Astrocyte (in vitro differentiated cells and primary cell): ENCODE measurements at places on chromosomes 7 and 10. TPM values are rescaled to one million over a fixed set of nuclear protein-coding genes. Genes with fewer than 3 reads are reported as not detected.

DNA sequence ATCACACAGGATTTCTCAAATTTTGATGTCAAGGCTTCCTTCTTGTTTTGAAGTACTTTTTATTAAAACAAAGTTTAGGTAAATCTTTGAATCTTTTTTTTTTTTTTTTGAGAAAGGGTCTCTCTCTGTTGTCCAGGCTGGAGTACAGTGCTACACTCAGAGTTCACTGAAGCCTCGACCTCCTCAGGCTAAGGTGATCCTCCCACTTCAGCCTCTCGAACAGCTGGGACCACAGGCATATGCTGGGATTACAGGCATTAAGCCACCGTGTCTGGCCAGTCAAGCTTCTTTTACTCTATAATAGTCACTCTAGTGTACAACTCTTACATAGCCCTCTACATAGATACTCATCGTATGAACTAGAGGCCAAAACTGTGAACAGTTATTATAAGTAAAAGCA lies 3.4 kb downstream of the RUFY2 start:
- no peak for DNase-seq

GRCh38 chr10:85448716-85449115 lies 917.9 kb downstream of the GRID1 start:
- no peak for DNase-seq

DNA sequence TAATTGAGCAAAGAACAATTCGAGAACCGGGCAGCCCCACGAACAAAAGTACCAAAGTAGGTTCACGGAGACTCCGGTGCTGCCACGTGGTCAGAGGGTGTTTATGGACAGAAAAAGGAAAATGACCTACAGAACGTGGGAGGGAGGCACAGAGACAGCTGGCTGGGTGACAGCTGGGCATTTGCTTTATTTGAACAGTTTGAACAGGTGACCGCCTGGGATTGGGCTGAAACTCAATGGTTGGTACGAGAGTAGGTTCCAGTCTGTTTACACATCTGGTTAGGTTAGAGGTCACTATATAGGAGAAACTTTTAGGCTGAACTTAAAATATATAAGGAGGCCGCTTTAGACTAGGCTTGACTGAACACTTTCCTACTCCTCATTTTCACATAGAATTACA lies 50.6 kb upstream of the CELF2 start:
- DNase-seq: no peak

GRCh38 chr7:14023838-14024237 lies 34.4 kb upstream of the ETV1 start:
- DNase-seq: peak; percentile 12

DNA sequence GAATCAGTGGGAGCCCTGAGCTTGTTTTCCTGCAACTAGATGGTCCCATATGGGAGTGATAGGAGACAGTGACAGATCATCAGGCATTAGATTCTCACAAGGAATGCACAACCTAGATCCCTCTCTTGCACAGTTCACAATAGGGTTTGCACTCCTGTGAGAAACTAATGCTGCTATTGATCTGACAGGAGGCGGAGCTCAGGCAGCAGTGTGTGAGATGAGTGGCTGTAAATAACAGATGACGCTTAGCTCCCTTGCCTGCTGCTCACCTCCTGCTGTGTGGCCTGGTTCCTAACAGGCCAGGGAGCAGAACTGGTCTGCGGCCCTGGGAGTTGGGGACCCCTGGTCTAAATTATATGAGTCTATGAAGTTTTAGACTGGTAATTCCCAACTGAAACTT lies 3.9 kb downstream of the MIOS start:
- no peak for DNase-seq

DNA sequence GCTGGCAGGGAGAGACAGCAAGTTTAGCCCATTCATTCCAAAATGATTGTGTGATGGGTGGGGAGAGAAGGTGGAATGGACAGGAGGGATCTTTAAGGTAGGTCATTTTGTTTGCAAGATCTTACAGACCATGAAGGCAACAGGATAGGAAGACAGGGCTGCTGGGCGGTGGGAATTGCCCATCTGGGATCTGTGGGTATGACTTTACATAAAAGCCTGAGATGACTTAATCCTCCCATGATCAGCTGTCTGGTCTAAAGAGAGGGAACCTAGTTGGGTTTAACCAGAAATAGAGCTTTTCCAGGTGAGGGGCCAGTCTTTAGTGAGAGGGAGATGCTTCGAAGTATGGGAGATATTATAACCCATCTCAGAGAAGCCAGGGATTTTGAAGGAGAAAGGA lies 153.7 kb downstream of the KLF6 start:
- no peak for DNase-seq

- no peak for DNase-seq
These were observed 1237.3 kb downstream of the XPNPEP1 start for GRCh38 chr10:108685863-108686531.

GRCh38 chr7:104288137-104288536 lies 40.3 kb upstream of the LHFPL3 start:
- no peak for DNase-seq

DNA sequence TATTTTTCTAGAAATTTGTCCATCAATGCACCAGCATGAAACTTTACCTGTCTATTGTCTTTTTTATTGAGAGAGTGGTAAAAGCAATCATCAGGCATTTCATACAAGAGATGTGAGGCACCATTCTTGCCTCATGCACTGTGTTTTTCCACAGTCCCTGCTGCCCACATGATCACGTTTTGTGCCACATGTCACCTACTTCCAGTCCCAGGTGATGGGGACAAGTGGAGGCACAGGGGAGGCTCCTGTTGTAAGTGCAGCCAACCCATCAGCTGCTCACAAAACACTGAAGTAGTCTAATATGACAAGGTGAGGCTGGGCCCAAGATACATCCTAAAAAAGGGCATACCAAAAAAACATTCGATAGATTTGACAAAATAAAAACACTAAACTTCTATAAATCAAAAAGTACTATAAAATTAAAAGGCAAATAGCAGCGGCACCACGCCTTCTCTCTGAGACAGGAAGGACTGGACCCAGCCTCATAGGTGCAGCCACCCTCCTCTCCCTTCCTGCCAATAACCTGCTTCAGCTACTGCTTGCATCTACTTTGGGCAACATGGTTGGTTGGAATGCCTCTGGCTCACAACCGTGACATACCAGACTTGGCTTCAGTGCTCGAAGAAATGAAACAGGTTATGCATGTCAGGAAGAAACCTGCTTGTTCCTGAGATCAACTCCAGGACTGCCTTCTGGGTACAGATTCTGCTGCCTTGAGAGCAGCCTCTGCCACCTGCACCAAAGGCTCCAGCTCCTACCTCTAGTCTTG lies 2.3 kb downstream of the ZC3HAV1L start:
- no peak for DNase-seq

- DNase-seq: peak; percentile 21
These were observed 123.7 kb downstream of the CUL2 start for GRCh38 chr10:34966451-34966850.

- no peak for DNase-seq
These were observed 679.4 kb downstream of the TNS3 start for GRCh38 chr7:46902463-46902862.

DNA sequence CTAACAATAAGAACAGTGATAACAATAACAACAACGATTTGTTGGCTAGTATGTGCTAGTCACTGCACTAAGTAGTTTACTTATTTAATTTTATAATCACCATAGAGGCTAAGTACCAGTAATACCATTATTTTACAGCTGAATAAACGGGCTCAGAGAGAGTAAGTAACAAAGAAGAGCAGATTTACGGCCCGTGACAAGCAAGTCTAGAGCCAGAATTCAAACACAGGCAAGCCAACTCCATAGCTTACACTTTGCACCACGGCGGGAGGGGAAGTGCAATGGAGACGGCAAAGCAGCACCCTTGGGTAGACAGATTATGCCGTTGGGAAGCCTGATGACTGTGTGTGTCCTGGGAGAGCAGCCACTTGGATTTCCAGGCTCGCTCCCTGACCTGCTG lies 1.2 kb upstream of the OR6V1 start:
- no peak for DNase-seq

DNA sequence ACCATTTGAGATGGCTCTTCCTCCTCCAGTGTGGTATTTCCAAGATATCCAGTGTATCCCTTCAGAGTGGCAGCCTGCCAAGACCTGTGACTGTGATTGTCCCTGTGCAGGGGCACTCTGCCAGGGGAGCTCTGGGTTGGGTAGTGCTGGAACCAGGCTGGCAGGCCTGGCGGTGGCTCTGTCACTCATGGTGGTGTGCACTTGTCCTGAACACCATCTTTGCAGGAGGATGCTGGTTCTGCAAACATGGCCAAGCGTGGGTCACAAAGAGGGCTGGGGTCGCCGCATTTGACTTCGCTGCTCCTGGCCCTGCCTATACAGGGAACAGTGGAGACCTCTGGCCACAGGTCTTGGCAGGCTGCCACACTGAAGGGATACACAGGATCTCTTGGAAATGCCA lies 205.2 kb downstream of the PRPF18 start:
- no peak for DNase-seq

DNA sequence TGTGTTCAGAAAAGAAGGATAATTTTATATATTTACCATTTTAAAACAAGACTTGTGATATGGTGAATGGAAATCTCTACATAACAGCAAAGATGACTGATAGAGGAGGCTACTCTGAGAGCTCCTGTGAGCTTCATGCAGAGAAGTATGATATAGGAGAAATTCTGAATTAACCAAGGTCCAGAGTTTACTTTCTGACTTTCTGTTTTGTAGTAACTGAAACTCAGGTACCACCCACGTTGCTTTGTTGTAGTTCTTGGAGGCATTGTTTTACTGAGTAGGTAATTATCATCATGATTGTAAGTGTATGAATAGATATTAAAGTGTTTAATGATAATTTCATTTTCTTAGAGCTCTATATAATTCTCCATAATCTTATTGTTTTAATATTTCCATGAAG lies 18.0 kb upstream of the SFR1 start:
- no peak for DNase-seq

DNA sequence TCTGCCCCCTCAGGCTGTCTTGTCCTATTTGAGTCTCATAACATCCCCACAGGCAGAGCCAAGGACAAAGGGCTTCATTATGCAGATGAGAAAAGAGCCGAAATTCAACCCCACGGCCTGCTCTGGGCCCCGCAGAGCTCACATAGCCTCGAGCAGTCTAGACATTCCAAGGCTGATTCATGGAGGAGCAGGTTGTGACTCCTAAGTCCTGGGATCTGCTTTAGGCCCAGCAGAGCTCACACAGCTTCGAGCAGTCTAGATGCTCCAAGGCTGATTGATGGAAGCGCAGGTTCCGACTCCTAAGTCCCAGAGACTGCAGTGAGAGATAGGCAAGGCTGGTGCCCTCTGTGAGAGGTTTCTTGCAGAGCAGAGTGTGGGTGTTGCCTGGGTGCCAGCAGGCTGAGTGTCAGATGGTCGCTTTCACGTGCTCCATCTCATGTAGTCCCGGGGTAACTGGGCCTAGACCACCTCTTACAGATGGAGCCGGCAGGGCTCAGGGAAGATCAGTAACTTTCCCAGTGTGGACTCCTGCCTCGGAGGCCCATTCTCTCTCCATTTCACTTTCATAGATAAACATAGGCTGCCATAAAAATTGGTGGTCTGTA lies 436.1 kb upstream of the FOXK1 start:
- no peak for DNase-seq

DNA sequence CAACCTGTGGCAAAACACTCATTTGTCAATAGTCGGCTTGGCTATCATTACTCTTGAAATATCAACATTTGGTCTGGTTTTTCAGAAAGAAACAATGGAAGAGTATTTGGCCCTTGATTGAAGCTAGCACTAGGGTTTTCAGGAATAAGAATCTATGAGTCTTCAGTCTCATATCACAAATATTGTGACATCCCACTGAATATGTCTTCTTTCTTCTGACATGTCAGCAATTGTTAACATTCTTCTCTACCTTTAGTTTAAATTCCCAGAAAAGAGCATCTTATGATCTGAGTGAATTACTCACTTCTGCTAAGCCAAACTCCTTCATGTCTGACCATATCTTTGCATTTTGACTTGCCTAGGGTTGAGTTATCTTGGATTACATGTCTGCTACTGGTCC lies 435.2 kb upstream of the SEMA3D start:
- no peak for DNase-seq

DNA sequence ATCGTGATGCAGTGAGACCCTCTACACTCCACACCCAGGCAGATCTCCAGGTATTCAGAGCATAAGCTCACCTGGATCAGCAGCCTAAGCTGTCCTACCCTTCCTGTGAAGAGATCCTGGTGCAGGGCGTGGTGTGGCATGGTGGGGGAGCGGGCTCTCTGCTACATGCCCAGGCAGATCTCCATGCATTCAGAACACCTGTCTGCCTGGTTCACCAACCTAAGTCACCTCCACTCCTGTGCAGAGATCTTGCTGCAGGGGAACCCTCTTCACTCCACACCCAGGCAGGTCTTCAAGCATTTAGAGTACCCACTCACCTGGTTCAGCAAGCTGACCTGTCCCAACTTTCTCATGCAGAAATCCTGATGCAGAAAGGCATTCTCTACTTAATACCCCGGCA lies 394.4 kb upstream of the SEMA3A start:
- no peak for DNase-seq

GRCh38 chr7:158616050-158616449 lies 28.4 kb upstream of the PTPRN2 start:
- no peak for DNase-seq

- DNase-seq: no peak
These were observed 1354.7 kb upstream of the LRRTM3 start for GRCh38 chr10:65571011-65571570.

GRCh38 chr7:150940431-150941102 lies 37.6 kb downstream of the KCNH2 start:
- no peak for DNase-seq

DNA sequence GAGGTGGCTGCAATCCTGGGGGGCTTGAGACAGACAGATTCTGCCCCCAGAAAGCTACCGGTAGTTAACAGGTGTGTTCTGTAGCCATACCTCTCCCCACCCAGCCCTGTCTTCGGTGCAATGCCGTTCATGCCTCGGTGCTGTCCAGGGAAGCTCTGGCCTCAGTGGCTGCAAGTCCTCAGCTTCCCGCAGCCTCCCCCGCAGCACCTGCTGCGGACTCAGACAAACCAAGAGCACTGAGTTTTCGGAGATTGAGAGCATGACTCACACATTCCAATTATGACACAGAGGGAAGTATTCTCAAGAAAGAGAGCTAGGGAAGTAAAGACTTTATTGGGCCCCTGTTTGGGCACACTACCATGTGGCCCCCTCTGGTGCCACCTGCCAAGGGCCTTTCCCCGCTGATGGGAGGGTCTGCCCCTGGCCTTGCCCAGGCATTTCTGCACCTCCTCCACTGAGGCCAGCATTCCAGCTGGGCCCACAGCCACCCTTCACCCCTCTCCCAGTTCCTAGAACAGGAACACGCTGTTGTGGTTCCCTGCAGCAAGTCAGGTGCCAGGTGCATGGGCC lies 30.2 kb upstream of the EZH2 start:
- DNase-seq: peak; percentile 87

SEMA3E gene
- 3.7 and 4.6 TPM in 2 replicates for total RNA-seq

RNLS gene
- total RNA-seq: 6.9 and 9.2 TPM in 2 replicates

POLR2J3 gene
- total RNA-seq: 10.0 and 12.2 TPM in 2 replicates

BMS1 gene
- total RNA-seq: 24.0 and 26.3 TPM in 2 replicates

BTBD16 gene
- 0.26 TPM in 1 of 2 replicates, not detected in the other for total RNA-seq

ANKRD61 gene
- total RNA-seq: 0.18 and 0.31 TPM in 2 replicates

KCNH2 gene
- total RNA-seq: 4.5 and 4.6 TPM in 2 replicates

NKX1-2 gene
- total RNA-seq: 0.07 TPM in 1 of 2 replicates, not detected in the other

PLXDC2 gene
- 36.1 and 44.5 TPM in 2 replicates for total RNA-seq

MYOZ1 gene
- total RNA-seq: 2.2 TPM in 2 replicates

NUTM2A gene
- 0.79 and 1.2 TPM in 2 replicates for total RNA-seq
